Daoy (cell line): ENCODE measurements at places on chromosomes 7 and 10.

DNA sequence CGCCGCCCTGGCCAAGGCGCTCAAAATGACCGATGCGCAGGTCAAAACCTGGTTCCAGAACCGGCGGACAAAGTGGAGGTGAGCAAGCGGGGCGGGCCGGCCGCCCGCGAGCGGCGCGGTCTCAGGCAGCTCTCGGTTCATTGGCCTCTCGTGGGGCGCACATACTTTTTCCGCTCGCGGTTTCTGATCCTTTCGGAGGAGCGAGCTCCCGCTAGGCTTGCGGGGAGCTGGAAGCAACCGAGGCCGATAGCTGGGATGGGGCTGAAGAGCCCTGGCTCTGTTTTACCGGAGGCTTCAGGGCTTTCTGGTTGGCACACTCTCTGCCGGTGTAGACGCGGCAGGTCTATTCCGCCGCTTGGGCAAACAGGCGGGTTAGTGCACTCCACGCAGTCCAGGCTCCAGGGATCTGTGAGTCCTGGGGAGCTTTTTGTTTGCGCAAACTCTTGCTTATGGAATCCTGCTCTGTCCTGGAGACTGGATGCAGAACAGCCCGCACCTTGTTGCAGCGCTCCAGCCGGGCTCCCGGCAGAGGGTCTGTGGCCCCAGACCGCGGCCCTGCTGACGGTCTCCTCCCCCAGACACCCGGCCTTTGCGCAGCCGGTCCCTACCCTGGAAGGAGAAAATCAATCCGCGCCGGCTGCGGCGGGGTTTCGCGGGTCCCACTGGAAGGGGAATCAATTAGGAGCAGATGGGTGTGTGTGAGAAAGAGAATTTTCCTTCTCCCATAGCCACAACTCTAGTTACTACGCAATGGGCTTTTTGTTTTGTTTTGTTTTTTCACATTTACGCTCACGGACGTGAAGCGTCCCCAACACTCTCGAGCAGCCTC is 3.4 kb downstream of the TLX1 start:
- DNase-seq: no peak

- no peak for DNase-seq
Observed at GRCh38 chr7:43658718-43659548, 70.4 kb downstream of the COA1 start.

DNA sequence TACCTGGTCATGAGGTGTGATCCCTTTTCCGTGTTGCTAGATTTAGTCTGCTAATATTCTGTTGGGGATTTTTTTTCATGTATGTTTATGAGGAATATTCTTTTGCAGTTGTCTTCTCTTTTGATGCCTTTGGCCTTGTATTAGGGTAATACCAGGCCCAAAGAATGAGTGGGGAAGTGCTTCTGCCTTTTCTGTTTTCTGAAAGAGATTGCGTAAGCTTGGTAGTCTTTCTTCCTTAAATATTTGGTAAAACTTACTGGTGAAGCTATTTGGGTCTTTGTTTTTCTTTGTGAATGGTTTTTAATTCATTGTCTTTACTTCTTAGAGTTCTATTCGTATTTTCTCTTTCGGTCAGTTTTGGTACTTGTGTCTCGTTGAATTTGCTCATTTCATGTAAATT is 51.1 kb downstream of the SHH start:
- DNase-seq: no peak

GRCh38 chr10:19412531-19412930 is 363.9 kb downstream of the MALRD1 start:
- no peak for DNase-seq

GRCh38 chr10:124741281-124741921 is 2.8 kb downstream of the FAM53B start:
- peak; percentile 63 for DNase-seq

GRCh38 chr7:86339051-86339450 is 304.7 kb upstream of the GRM3 start:
- DNase-seq: no peak

DNA sequence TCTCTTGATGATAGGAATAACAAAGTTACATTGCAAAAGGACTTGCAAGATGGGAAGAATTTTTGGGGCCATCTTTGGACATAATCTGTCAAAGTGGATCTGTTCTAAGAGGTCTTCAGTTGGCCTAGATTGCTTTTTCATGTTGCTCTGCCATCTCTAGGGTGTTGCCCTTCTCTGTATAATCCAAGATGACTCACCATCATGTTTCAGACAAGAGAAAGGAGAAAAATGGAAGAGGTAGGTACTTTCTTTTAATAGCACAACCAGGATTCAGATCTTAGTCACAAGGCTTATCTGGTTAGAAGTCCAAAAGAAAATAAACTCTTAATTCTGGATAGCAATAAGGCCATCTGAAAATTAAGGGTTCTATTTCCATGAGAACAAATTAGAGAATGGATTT is 38.7 kb upstream of the FOXP2 start:
- peak; percentile 17 for DNase-seq

DNA sequence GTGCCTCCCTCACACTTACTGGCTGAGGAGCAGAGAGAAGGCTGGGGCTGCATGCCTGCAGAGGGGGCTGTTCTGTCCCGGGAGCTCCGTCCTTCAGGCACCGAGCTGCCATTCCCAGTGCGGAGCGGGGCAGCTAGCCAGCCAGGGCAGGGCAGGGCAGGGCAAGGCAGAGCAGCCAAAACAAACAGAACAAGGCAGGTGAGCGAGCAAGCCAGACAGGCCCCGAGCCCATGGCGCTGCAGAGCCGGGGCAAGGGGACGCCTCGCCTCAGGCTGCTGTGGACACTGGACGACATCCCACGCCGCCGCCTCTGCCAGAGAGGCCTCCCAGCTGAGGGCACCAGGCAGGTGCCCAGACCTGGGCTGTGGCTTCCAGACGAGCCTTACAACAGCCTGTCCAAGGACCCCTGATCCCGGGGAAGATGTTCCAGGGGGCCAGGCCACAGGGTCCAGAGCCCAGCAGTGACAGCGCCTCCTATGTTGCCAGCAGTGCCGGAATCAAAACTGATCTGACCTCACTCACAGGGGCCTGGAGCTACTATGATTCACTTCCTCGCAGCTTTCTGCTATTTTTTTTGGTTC is 8.2 kb upstream of the NDST2 start:
- no peak for DNase-seq

DNA sequence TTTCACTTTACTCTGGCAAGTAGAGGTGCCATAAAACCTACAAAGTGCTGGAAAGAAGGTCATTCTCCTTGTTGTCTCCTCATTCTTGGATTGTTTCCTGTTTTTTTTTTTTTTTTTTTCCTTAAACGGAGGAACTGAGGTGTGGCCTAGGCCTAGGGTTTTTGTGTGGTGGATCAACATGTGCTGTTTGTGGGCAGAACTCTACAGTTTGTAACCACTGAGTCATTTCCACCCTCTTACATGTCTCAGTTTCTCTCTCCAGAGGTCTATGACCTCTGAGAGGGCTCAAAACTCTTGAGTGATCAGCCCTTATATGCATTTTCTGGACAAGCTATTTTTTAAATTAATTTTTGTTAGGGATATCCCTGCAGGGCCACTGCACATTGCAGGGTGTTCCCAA is 296.0 kb downstream of the PPP1R3A start:
- no peak for DNase-seq

- no peak for DNase-seq
Observed at GRCh38 chr10:29081951-29082685, 206.8 kb upstream of the LYZL1 start.

DNA sequence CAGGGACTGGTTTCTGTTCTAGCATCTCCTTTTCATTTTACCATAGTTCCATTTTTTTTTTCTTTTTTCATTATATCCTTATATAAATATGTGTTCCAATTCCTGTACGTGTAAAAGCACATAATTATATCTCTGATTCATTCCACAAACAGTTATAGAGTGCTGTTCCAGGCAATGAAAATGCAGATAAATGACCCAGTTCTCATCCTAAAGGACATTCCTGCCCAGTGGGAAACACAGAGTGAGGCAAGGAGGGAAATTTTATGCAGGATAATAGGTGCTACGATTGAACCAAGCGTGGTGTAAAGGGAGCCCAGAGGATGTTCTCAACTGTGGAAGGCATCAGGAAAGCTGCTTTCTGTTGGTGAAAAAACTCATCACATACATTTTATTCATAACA is 408.1 kb downstream of the GATA3 start:
- DNase-seq: peak; percentile 29

GRCh38 chr10:77587416-77587790 is 50.2 kb downstream of the KCNMA1 start:
- no peak for DNase-seq

GRCh38 chr10:33862536-33863105 is 528.2 kb upstream of the NRP1 start:
- DNase-seq: no peak

- DNase-seq: no peak
Observed at GRCh38 chr10:93149761-93150160, 76.1 kb downstream of the CYP26A1 start.

- no peak for DNase-seq
Observed at GRCh38 chr7:45713669-45714520, 139.7 kb downstream of the ADCY1 start.

DNA sequence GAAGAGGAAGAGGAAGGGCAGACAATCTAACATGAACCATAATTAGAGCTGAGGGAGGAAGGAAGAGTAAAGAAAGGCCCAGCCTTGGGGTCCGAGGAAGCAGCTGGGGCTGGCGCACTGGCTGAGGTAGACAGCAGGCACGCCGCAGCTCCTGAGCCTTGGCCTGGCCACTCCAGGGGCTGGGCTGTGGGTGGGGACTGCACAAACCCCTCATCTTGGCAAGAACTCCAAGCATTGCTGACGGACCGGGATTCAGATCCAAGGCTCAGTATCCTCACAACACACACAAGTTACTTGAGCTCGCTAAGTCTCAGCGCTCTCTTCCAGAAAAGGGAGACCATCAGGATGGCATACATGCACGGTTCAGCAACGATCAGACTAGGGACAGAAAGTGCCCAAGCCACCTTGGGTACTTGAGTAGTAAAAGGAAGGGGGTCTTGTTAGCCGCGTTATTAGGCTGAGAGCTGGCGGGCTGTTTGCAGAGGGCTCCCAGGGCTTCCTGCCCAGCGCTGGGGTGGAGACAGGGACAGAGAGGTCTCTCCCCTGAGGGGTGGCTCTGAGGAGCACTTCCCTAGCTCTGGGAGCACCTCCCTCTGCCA is 4.5 kb downstream of the TNS3 start:
- DNase-seq: peak; percentile 25

DNA sequence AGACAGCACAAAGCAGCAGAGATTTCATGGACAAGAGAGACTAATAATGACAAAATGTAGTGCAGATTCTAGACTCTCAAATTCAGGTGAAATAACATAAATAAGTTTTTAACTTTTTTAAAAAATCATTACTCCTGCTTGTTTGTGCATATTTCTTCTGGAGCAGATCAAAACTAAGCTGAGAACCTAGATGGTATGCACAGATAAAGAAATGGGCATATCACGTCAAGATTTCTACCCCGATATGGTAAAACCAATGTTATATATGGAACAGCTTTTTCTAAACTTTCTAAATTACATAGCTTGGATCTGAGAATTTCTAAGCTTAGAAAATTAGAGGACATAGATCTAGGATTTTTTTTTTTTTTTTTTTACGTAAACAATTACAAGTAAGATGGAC is 18.2 kb downstream of the TWIST1 start:
- DNase-seq: no peak

GRCh38 chr10:132593900-132594876 is 56.6 kb downstream of the INPP5A start:
- no peak for DNase-seq

DNA sequence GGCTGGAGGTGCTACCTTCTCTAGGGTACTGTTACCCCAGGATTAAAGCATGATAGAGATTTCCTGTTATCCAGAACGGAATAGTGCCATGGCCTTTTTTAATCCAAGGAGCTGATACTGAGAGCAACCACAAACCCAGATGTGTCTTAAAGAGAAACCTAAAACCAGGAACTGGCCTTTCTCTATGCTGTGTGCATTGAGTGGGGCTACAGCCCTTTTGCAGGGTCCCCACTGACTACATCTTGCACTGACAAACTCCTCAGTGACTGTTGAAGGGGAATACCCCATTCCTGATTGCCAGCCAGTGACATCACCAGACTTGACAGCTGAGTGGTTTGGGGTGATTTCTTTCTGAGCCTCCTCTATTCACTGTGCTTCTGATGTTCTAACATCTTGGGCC is 81.9 kb upstream of the CAPZA2 start:
- DNase-seq: peak; percentile 71

- no peak for DNase-seq
Observed at GRCh38 chr7:137476937-137477336, 133.4 kb upstream of the PTN start.

GRCh38 chr10:132138133-132138532 is 48.6 kb upstream of the DPYSL4 start:
- DNase-seq: no peak

- peak; percentile 55 for DNase-seq
Observed at GRCh38 chr7:47759056-47759706, 177.3 kb upstream of the TNS3 start.

GRCh38 chr10:132636358-132636757 is 98.8 kb downstream of the INPP5A start:
- no peak for DNase-seq
